Left kidney (tissue), 8 donors: ENCODE measurements at places on chromosomes 4 and X.

DNA sequence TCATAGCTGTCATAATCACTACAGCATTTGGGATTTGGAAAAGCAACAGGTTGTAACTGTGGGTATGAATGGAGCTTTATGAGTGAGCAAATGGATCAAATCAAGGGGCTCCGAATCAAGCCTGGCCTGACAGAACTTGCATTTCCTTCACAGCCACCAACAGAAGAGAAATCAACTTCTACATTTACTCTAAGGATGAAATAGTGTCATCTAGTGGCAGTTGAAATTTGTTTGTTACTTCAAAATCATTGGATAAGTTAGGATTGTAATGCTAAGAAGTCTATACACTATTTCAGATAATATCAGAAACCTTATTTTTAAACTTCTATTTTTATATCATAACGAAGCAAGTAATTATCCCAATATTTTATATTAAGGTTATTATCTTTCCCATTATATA is 10.7 kb upstream of the WDR17 start:
- DNase-seq, result no peak

GRCh38 chr4:7236847-7237246 is 44.5 kb downstream of the SORCS2 start:
- DNase-seq, result no peak

GRCh38 chr4:185809533-185810071 is 2.4 kb downstream of the SORBS2 start:
- no peak for DNase-seq

GRCh38 chrX:30561191-30561590 is 16.4 kb downstream of the TASL start:
- no peak for DNase-seq

- DNase-seq, result no peak
Measured at GRCh38 chrX:10217198-10217597, 60.4 kb downstream of the CLCN4 start.

DNA sequence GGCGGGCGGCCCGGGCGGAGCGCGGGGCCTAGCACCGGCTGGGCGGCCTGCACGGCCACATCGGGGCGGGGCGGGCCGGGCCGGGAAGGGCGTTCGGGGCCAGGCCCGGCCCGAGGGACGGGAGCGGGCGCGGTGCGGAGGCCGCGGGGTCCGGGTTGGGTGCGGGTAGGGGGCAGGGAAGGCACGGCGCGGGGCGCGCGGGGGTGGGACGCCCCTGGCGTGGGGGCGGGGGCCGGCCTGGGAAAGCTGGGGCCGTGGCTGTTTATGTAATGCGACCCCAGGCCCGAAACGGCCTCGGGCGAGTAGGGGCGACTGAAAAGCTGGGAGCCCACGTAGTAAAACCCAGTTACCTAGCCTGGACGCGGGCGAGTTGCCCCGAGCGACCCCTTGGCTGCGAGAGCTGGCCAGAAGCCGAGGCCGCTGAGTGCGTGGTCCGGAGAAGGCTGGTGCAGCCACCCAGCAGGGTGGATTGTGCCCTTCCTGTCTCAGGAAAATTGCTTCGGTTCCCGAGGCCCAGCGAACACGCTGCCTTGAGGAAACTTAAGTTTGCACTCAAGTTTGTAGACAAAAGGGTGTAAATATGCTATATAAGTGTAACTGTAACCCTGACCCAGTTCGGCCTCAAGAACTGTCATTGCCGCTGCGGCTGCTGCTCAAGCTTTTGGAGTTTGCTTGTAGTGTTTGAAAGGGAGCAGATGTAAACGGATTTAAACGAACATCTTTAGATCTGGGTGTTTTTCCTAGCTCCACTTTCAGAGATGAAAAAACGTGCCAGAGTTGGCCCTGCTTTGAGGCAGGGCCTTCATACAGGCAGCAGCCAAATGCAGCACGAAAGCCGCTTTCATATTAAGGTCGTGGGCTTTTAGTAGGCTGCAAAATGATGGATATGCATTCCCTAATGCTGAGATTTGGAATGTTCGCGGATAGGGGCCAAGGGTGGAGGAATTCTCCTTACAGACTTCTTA is 674 bp downstream of the SEC24B start:
- DNase-seq, result no peak

DNA sequence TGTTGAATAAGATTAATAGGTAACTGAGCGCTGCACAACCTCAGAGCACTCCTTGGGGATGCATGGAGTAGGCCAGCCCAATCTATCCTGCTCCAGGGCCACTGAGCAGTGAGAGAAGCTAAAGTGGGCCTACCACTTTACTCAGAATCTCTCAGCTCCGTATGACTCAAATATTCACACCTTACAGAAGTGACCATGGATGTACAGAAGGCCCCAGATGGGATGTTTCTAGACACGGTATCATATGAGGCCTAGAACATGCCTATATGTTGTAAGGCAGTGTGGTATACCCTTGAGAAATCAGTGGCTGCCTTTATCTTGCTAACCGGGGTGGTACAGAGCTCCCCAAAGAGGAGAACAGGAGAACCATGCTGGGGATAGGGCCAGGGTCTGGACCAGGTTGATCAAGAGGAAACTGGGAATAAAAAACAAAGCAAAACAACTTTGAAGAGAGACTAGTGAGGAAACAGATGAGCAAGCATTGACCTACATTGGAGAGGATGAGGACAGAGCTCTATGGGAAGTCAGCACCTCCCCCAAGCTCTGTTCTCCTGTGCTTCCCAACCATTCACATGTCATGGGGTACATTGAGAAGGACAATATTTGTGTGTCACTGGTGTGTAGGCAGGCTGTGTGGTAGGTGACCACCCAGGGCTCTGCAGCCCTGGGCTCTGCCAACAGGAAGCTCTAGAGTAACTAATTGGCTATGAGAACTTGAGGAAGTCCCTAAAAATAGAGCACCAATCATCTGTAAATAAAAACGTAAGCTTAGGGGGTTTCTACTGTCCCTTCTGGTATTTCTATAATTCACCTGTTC is 31.4 kb downstream of the HOPX start:
- no peak for DNase-seq

- DNase-seq, result no peak
Measured at GRCh38 chr4:151013944-151014343, 1.1 kb downstream of the LRBA start.

DNA sequence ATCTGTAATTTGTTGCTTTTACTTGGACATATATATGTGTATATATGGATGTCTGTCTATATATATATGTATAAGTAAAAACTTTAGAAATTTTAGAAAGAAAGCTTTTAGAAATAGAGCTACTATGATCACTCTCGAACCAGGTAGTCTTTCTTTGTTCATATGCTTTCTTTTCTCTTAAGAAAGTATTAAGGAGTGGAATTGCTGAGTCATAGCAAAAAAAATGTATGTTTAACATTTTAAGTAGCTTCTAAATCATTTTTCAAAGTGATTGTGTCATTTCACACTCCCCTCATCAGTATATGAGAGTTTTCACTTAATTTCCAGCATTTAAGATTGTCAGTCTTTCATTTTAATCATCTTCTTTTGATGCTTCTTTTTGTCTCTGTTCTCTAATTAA is 447.9 kb upstream of the TECRL start:
- DNase-seq, result no peak
